Muscle of back (tissue), 13 donors: ENCODE measurements at places on chromosomes 7 and 10.
A peak's percentile ranks its signal among the peaks of the same experiment; 100 is the strongest.

DNA sequence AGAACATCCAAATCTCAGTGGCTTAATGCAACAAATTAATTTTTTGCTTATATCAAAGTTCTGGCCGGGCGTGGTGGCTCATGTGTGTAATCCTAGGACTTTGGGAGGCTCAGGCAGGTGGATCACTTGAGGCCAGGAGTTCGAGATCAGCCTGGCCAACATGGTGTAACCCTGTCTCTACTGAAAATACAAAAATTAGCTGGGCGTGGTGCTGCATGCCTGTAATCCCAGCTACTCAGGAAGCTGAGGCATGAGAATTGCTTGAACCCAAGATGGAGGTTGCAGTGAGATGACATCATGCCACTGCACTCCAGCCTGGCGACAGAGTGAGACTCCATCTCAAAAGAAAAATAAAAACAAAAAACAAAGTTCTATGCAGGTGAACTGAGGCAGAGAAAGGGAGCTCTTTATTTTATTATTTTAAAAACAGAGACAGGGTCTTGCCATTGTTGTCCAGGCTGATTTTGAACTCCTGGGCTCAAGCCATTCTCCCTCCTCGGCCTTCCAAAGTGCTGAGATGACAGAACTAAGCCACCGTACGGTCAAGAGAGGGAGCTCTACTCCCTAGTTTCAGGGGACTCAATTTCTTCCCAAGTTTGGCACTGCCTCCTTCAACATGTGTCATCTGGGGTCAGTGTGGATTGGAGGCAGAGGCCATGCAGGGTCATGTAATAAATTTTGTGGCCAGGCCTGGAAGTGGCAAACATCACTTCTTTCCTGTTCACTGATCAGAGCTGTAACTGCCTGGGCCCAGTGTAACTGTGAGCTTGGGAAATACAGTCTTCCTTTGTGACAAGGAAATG lies 2.4 kb downstream of the ADCK2 start:
- no peak for DNase-seq

DNA sequence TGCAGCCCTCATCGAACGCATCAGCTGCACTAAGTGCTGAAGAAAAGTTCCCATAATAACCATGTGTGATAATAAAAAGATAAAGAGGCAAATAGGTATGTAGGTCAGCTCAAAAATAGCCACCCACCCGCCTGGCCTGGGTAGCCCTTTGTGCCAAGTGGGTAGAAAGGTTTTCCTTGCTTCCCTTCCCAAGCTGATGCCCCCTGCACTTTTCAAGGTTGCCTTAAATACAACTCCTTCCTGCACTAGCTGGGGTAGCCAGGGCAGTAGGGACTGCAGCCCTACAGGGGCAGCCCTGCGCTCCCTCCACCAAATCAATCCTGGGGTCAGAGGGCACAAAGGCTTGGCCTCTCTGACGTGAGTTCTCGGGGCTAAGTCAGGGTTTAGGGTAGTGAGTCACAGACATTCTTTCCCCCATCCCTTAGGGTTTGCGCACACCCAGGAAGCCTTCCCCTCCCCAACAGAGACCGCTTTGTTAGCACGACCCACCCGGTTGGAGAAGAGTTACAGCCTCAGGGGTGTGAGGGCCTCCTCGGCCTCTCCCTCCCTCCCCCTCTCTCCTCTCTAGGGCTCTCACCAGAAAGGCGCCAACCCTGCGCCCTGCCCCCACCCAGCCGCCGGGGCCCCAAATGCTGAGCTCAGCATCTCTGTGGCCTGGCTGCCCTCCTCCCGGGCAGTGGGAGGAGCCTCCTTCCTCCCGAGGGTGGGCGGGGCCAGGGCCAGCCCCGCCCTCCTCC lies 13.3 kb upstream of the DDIT4 start:
- DNase-seq = peak; percentile 93

- no peak for DNase-seq
These were observed 9.7 kb downstream of the CREM start for GRCh38 chr10:35136263-35136815.

DNA sequence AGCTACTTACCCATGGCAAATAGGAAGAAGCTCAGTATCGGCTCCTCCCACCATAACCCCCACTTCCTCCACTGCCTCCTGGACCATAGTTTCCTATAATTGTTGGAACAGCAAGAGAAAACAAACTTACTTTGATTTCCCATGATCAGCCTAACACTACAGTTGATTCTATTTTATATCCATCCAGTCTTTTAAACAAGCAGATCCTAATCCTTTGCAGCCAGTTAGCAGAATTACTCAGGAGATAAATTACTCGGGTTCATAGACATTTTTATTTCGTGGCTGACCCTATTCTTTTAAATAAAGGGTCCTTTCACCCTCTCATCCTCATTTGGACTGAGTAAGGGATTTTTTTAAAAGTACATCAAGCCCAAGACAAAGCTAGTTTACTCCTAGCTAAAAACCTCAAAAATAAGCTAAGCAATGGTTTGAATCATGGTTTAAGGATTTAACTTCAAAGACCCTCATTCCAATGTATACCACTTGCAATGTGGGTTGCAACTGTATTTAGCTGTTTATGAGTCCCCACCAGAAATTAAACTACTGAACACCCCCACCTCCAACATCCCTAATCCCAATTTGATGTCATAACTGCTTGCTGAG lies 8.0 kb downstream of the HNRNPA2B1 start:
- DNase-seq = no peak

GRCh38 chr7:51123322-51124019 lies 193.1 kb downstream of the COBL start:
- DNase-seq = peak; percentile 75

DNA sequence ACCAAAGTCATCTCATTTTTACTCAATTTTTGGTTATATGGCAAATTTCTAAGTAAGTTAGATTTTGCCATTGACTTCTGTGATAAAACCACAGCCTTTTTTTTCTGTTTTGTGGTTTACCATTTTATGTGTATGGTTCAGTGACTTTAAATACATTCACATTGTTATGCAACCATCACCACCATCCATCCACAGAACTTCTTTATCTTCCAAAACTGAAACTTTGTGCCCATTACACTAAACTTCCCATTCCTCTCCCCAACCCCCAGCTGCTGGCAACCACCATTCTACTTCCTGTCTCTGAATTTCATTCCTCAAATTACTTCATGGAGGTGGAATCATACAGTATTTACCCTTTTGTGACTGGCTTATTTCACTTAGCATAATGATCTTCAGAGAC lies 280.4 kb upstream of the TCERG1L start:
- no peak for DNase-seq

GRCh38 chr7:158695726-158696452 lies 8.7 kb downstream of the NCAPG2 start:
- peak; percentile 65 for DNase-seq

GRCh38 chr7:96093435-96093834 lies 228.5 kb downstream of the SLC25A13 start:
- peak; percentile 13 for DNase-seq

- DNase-seq = no peak
These were observed 11.1 kb downstream of the MAFK start for GRCh38 chr7:1541431-1542162.

DNA sequence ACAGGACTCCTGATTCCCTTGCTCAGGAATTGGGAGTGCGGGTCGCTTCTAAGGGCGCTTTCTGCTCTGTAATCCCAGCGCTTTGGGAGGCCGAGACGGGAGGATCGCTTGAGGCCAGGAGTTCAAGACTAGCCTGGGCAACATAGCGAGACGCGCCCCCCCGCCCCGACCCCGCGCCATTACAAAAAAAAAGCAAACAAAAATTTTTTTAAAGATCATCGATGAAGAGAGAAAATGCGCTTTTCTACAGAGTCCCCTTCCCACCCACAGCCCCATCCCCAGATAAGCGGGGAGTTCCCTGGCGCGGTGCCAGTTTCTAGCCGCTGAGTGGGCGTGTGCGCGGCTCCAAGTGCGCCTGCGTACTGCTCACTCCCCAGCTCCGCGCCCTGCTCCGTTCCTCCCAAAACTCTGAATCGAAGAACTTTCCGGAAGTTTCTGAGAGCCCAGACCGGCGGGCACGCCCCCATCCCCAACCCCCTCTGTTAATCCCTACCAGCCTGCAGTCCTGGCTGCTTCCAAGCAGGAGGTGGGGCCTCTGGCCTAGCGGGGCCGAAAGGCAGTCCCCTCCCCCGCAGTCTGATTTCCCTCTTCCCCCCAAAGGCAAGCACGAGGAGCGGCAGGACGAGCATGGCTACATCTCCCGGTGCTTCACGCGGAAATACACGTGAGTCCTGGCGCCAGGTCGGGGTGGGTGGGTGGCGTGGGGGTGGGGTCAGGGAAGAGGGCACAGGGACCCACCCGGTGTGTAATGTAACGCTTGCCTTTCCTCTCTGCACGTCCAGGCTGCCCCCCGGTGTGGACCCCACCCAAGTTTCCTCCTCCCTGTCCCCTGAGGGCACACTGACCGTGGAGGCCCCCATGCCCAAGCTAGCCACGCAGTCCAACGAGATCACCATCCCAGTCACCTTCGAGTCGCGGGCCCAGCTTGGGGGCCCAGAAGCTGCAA lies 1.0 kb downstream of the HSPB1 start:
- peak; percentile 94 for DNase-seq

DNA sequence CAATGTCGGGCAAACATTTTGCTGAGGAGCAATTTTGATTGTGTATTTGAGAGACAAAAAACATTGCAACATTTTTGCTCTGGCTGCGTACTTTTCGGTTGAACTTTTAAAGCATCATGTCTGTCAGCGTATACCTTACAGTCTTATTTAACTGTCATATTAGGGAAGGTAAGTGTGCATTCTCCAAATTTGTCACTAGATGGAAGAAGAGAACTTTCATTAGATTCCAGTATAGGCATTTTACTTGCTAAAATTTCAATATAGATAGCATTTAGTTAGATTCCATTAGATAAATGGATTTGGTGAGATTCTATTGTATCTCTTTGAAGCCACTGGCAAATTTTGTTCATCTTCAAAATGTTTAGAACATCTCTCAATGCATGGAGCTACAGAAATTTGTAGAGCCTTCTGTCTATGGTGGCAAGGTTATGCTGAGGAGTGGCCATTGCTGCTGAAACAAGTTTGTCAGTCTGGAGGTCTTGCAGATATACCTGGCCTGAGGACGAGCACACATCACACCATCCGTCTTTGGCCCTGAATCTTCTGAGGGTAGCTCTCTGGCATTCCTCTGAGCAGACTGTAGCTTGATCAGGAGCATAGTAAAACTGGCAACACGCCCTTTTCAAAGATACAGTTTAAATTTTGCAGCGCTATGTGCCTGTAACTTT lies 437.5 kb upstream of the MBL2 start:
- no peak for DNase-seq

GRCh38 chr7:137732168-137732567 lies 114.6 kb downstream of the DGKI start:
- DNase-seq = no peak

GRCh38 chr10:87979847-87980246 lies 116.4 kb downstream of the PTEN start:
- no peak for DNase-seq

GRCh38 chr10:11522821-11523245 lies 88.6 kb downstream of the USP6NL start:
- no peak for DNase-seq

DNA sequence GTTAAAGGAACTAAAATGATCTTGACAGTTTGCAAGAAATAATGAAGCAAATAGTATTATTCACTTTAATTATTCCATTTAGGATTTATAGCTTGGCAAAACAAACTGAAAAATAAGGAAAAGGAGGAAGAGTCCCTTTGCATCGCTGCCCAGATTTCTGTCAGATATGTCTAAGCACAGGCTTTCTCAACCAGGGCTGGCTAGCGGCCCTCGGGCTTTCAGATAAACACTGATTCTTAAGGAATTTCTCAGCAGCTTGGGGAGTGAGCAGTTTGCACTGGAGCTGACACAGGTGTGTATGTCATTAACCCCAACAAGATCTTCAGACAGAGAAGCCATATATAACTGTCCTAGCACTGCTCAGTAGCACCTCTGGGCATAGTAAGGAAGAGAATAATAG lies 47.9 kb upstream of the SEMA3D start:
- no peak for DNase-seq

GRCh38 chr10:74244097-74244685 lies 93.2 kb downstream of the ADK start:
- peak; percentile 64 for DNase-seq

GRCh38 chr10:91536111-91536510 lies 96.8 kb downstream of the PPP1R3C start:
- peak; percentile 73 for DNase-seq

GRCh38 chr7:28364082-28364481 lies 48.2 kb upstream of the CREB5 start:
- DNase-seq = no peak

DNA sequence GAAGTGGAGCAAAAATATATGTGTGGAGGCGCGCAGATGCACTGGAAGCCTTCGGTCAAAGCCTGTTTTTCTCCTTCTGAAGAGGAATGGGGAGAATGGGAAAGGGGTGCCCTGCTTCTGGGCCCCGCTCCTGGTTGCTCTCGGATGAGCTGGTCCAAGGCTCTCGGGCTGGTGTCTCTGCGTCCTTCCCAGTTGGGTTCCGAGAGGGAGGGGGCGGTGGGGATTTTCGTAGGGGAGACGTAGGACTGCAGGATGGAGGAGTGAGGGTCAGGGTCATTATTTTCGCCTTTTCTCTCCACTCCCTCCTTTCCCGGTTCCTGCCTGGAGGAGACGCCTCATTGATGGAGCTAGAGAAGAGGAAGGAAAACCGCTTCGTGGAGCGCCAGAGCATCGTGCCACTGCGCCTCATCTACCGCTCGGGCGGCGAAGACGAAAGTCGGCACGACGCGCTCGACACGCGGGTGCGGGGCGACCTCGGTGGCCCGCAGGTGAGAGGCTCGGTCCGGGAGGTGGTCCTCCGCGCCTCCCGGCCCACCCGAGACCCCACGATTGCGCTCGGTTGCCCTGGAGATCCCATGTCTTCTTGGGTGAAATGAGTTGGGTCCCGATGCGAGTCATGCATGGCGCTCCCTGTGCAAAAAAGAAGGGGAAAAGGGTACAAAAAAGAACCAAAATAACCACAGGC lies 790 bp downstream of the ADAM22 start:
- peak; percentile 11 for DNase-seq
